Activated naive CD8-positive, alpha-beta T cell treated with anti-CD3 and anti-CD28 coated beads for 36 hours (primary cell): ENCODE measurements at places on chromosomes 13 and 19. TPM values are rescaled to one million over a fixed set of nuclear protein-coding genes. Genes with fewer than 3 reads are reported as not detected.
A peak's percentile ranks its signal among the peaks of the same experiment; 100 is the strongest.

The LHFPL6 gene
- 1.6 TPM for total RNA-seq

DNA sequence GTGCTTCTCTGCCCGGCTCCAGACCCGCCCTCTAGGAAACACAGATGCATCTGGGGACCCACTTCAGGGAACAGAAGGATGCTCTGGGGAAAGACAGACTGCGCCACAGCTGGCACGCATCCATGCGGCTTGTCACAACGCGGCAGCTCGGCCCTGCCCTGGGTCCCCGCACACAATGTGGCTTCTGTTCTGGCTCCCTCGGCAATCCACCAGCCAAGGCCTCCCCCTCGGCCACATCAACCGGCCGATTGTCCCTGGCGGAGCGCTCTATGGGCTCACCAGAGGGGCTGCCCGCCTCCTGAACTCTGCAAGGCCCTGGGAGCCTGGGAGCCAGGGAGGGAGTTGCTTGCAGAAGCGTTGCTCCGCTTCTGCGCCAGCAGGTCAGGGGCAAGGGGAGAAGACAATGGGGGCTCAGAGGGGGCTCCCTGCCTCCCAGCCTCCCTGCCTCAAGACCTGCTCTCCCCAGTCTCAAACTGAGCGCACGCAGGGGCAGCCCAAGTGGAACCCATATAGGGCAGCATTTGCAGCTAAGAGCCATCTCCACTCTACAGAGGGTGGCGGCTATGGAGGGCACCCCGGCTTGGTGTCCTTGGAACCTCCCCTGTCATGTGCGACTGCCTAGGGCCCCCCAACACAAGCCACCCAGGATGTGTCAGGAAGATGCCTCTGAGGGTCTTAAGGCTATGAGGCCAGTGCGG is 37.9 kb downstream of the MLLT1 start:
- no peak for DNase-seq

GRCh38 chr13:30172593-30173302 is 134.6 kb downstream of the KATNAL1 start:
- DNase-seq = no peak

DNA sequence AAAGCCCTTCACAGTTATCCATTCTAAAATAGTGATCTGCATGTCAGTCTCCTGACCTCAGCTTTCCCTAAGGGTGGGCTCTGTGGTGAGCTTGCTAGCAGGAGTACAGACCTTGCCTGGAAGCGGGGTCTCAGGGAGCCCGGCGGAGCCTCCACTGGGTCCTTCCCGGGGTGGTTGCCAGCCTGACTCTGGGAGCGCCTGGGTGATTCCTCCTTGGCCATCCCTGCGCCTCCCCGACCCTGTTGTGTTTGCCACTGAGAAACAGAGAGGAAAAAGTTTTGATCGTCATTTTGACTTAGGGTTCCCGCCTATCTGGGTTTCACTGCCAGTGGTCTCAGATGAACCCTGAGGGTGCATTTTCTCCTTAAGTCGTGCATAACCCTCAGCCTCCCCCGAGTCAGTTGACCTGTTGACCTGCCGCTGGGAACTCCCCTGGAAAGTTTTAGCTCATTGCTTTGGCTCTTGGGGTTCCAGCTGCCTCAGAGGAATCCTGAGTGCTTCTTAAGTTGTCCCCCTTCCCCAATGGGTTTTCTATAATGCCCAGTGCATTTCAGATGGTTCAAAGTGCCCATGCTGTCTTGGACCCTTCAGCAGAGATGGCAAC is 117.8 kb downstream of the RAB20 start:
- no peak for DNase-seq

GRCh38 chr13:45850027-45850613 is 1.4 kb downstream of the SIAH3 start:
- DNase-seq = no peak

- no peak for DNase-seq
Observed at GRCh38 chr19:1270854-1271527, 1.9 kb downstream of the CIRBP start.

DNA sequence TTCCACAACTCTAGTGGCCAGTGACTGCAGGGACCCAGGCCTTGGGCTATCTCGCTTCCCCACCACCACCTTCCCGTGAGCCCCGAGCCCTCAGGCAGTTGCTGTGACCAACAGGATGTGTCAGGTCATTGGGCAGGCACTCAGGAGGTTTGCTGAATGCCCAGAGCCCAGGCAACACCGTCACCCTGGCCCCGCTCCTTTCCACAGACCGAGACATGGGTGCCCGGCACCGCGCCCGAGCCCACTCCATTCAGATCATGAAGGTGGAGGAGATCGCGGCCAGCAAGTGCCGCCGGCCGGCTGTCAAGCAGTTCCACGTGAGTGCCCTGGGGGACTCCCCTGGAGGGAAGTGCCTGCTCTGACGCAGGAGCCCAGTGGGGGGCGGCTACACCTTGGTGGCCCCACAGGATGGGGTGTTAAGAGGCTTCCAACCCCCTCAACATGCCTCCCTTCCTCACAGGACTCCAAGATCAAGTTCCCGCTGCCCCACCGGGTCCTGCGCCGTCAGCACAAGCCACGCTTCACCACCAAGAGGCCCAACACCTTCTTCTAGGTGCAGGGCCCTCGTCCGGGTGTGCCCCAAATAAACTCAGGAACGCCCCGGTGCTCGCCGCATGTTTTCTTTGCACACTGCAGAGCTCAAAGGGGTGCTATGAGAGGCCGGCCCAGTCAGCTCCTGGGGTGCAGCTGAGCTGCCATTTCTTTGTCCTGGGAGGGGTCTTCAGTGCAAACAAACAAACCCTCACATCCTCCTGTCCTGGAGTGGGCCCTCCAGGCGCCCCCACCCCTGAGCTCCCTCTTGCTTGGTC is 3.2 kb downstream of the RPL18A start:
- no peak for DNase-seq

- DNase-seq = peak; percentile 66
Observed at GRCh38 chr19:5369962-5370367, 29.4 kb upstream of the PTPRS start.

The PET100 gene
- 83.7 TPM for total RNA-seq

- no peak for DNase-seq
Observed at GRCh38 chr13:27401210-27401609, 23.2 kb upstream of the GTF3A start.

- DNase-seq = peak; percentile 68
Observed at GRCh38 chr19:34041925-34042521, 130.3 kb upstream of the LSM14A start.

DNA sequence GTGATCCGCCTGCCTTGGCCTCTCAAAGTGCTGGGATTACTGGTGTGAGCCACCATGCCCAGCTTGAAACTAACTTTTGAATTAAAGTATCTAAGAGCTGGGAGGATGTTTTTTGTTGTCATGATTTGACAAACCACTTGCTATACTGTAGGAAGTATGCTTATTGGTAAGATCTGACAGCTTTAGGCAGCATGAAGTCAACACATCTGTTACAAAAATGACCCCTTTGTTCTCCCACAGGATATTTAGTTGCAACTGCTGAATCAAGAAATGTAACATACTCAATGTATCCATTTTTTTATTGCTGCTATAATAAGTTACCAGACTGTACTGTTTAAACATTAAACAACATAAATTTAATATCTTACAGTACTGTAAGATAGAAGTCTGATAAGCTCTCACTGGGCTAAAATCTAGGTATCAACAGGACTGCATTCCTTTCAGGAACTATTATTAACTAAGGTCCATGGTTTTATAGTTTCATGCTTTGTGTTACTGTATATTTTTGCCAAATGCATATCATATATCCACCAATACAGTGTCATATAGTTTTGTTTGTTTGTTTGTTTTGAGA is 22.8 kb upstream of the LRP3 start:
- no peak for DNase-seq

The KLK14 gene
- total RNA-seq = 0.30 TPM

The STXBP2 gene
- total RNA-seq = 73.3 TPM

GRCh38 chr19:40663695-40664692 is 26.5 kb downstream of the NUMBL start:
- DNase-seq = peak; percentile 26

DNA sequence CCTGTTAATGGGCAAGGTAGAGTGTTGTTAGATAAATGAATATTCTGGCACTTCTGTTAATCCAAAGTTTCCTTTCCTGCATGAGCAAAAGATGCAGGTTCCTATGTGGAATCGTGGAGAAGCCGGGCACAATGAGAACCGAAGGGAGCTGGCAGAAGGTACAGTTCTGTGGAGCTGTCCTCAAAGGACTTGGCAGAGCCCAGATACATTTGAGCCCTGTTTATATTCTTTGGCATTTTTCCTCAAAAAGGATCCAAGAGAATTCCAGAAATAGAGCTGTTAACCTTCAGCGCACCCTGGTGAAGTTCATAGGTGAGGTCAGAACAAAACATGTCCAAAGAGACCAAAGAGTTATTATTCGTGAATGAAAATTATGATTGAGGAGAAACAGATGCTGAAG is 4.0 kb upstream of the DLEU7 start:
- no peak for DNase-seq
